ENCODE measurements at places on chromosomes 12 and 14.

- DNase-seq, result peak; percentile 65
Observed at GRCh38 chr14:97458661-97459579, 661.7 kb downstream of the VRK1 start.

DNA sequence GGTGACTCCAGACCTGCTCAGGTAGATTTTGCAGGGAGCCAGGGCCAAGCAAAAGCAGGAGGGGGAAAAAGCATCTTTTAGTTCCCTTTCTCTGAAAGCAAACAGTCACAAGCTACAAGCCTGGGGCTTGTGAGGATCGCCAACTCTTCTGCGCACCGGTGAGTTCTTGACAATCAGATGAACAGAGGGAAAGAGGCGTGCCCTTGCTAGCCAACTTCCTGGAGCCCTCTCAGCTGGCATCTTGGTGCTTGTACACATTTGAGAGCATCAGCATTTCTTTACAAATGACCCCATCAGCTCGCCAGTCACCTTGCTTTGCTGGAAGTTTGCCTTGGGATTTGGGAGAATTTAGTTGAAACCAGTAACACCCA, 55.5 kb downstream of the ZNF664 start:
- DNase-seq, result no peak

GRCh38 chr12:53558631-53559030, 51.3 kb upstream of the NPFF start:
- no peak for DNase-seq

DNA sequence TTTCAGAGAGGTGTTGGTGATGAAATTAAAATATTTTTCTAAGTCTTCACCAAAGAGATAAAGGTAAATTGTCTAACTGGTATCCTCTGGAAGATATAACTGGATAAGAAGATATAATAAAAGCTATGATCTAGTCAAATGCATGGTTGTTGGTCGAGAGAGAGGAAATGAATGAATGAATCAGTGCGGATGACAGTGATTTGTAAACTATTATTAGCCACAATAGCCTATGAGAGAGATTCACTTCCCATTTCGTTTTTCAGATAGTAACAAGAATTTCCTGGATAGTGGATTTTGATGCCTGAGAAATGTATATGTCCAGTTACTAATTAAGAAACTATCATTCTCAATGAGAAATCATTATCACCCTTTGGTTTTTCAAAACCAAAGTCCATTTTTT, 63.1 kb downstream of the HEATR5A start:
- DNase-seq, result no peak

GRCh38 chr12:65490250-65490649, 211.8 kb downstream of the MSRB3 start:
- DNase-seq, result no peak

GRCh38 chr12:124868252-124869058, 4.8 kb upstream of the SCARB1 start:
- no peak for DNase-seq

DNA sequence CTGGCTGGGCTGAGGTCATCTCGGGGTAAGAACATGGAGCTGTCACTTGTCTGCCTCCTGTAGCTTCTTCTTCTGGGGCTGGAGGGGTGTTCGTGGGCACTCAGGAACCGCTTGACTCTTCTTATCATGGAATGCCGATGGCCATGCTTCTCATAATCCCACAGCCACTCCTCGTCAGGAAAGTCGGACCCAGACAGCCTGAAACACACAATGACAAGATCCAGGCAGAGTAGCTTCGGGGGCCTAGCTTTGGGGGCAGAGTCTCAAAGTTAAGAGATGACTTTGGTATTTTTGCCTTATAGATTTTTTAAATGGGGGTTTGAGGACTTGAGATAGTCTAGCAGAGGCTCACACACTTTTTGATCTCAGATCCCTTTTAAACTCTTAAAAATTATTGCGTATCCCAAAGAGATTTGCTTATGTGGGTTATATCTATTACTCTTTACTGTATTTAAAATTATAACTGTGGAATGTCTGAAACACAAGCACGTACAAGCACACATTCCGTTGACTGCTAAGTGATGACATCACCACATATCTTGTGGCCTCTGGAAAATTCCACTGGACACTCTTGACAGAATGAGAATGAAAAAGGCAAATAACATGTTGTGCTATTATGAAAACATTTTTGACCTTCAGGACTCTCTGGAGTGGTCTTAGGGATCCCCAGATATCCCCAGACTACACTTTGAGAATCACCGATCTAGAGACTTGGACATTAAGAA, 43.3 kb downstream of the BEST3 start:
- no peak for DNase-seq

DNA sequence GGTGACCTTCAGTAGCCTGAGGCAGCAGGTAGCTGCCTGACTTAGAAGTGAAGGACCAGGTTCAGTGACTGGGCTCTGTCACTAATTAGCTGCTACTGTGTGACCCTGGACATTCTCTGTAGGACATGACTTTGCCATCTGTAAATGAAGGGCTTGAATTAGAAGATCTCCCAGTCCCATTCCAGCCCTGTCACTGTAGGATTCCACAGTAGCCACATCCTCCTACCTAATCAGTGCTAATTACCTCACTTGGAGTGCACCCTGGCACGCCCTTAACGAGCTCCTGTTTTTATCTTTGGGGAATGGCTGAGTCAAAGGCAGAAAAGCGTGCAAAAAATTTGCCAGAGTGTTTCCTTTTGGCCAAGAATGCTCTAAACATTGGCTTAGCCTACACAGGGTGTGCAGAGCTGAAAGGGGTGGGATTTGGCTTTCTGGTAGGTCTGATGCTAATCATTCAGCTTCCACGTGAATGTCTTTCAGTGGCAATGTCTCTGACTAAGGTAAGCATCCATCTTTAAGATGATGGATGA, 6.8 kb downstream of the NTF3 start:
- DNase-seq, result no peak

DNA sequence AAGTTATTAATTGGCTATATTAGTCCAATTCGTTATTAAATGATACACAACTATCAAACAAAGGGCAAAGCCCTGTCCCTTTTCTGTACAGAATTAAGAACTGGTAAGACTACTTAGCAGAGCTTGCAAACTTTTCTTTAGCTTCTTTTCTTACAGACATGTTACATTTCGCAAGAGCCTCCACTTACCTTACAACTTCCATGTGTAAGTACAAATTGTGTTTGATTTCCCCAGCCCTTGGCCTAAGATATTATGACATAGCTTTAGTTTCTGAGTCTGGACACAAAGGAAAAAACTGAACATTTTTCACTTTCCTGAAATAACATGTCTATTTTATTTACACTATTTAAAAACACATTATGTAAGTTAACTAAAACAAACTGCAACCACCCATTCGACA, 1.7 kb downstream of the ATF7 start:
- DNase-seq, result no peak

DNA sequence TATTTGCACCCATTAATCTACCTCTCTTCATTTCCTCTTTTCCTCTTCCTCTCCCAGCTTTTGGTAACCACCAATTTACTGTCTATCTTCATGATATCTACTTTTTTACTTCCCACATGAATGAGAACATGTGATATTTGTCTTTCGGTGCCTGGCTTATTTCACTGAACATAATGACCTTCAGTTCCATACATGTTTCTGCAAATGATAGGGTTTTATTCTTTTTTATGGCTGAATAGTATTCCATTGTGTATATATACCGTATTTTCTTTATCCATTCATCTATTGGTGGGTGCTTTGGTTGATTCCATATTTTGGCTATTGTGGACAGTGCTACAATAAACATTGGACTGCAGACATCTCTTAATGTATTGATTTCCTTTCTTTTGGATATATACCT, 49.0 kb upstream of the STRN3 start:
- no peak for DNase-seq

DNA sequence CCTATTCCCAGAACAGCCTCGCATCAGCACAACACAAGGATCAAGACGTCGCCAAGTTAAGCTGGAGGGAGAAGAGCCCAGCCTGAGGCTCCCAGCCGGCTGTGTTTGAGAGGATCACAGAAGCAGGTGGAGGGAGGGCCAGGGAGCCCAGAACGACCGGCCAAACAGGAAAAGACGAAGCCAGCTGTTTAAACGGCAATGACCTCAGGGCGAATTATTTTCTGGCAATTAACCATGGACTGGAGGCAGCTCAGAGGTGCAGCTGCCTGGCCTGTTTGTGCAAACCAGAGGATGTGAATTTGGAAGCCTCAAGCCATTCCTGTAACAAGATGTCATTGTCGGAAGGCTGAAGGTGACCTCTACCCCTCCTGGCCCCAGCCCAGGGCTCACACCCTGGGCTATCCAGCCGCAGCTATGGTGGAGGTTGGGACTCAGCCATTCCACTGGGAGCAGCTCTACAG, 175.8 kb upstream of the PRMT8 start:
- DNase-seq, result no peak

DNA sequence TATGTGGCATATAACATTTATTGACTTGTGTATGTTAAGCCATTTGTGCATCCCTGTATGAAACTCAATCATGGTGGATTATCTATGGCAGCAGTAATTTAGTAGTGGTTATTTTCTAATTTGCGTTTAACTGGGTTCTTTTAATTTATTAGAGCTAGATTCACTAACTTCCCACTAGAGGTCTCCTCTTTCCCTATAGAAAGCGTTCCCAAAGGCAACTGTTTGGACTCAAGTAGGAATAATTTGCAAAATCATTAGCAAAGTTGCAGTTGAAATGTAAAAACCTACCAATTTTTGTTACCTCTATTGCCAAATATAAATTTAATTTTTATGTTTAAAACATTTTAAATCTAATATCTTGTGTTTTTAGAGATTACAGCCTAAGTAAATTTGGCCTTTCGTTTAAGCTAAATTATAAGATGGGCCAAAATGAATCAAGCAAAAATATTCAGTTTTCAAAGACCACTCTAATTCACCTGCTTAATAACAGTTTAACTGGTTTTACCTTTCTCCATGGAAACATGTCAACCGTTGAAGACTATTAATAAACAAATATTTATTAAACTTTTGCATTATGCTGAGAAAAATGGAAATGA, 6.0 kb downstream of the DMAC2L start:
- no peak for DNase-seq

DNA sequence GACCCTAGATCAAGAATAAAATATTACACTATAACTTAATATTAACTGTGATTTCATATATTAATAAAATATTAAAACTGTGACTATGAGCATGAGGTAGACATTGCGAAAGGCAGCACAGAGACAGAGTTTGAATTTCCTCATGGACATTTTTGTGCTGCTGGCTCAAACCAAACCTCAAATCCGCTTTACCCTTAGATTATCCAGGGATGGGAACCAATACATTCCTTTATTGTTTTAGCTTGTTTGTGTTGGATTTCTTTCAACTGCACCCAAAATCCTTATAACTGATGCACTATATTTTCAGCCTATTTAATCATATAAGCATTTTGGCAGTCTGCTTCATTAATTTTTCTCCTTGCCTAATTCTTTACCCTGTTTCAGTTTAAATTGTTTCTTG, 436.7 kb downstream of the ATP23 start:
- DNase-seq, result no peak

DNA sequence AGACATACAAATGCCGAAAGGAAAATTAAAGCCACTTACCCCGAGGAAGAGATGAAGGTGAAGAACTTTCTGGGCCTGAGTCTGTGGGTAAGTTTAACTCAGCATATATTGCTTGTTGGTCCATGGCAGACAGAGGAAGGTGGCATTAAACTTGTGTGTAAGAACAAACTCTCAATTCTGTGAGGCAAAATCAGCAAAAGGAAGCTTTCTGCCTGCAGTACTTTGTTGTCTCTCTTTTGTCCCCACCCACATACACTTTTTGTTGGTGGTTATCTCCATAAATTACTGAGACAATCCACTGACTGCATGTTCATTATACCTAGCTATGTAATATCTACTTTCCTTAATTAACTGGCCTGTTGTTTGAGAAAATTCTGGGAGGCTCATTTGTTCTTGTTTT, at the start of gene KLRB1:
Gene KLRB1, minus strand, starts transcription at position 201 of the 400 bp plus-strand sequence. Its CDS starts 77 bp downstream, at position 124.
- no peak for DNase-seq

Data from stimulated activated CD8-positive, alpha-beta memory T cell treated with anti-CD3 and anti-CD28 coated beads, Interleukin-4, amount 100 ng/mL, for 4 hours (primary cell).